Left lung (tissue), 14 donors: ENCODE measurements at places on chromosomes 6 and 20. TPM values are rescaled to one million over a fixed set of nuclear protein-coding genes. Genes with fewer than 3 reads are reported as not detected.

DNA sequence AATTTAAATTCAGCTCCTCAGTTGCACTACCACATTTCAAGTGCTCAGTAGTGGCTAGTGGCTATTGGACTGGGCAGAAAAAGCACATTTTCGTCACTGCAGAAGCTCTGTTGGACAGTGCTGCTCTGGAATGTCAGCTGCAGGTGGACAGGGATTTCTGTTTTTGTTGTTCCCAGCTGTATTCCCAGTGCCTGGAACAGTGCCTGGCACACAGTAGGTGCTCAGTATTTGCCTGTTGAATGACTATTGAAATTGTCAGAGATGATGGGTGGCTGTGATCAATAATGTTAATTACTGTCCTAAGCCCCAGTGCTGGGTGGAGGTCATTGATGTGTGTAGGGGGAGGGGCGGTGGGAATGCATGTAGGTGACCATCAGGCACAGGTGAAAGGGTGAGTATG, 5.5 kb downstream of the CLPSL1 start:
- no peak overlapping the region for H3K4me3 ChIP-seq
- DNase-seq = no peak
- H3K4me1 ChIP-seq = no peaks in the 10 kb centered on the region
- H3K36me3 ChIP-seq = no peaks in the 10 kb centered on the region
- no peak overlapping the region for H3K27ac ChIP-seq

DNA sequence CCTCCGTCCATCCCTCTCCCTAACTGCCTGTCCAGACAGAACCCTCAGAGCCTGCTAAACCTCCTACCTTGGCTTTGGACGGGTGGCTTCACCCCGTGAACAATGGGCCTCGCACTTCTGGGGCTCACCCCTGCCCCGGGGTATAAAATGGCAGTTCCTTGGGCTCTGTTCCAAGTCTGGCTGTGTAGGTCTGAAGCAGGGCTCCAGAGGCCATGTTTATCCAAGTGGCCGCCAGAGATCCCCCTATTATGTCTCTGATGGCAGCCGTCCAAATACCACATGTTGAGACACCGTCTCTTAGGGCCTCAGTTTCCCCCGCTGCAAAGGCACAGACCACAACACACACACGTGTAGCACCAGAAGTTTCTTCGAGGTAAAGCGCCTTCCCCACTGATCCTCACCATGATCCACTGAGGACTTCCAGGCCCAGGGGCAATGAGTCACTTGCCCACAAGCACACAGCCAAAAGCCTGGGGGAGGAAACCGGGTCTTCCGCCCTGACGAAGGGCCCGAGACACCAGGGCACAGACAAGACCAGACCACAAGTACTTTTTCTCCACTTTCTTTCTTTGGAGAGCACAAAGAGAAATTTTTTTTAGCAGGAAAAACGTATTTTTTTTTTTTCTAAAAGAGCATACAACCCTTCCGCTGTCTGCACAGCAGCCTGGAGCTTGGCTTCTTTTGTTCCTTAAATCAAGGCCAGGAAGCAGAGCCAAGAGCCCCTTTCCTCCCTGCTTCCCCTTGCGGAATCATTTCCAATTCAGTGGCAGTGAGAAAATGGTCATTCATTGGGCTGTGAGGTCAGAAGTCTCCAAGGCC, 11.8 kb downstream of the CPNE5 start:
- no peak overlapping the region for H3K4me3 ChIP-seq
- H3K27ac ChIP-seq = peak overlapping the region; percentile 39
- no peaks in the 10 kb centered on the region for H3K36me3 ChIP-seq
- no peaks in the 10 kb centered on the region for H3K27me3 ChIP-seq
- no peak for DNase-seq

- no peaks in the 10 kb centered on the region for H3K36me3 ChIP-seq
- H3K4me3 ChIP-seq = no peak overlapping the region
- no peaks in the 10 kb centered on the region for H3K4me1 ChIP-seq
- DNase-seq = no peak
- H3K27ac ChIP-seq = no peak overlapping the region
- H3K27me3 ChIP-seq = no peaks in the 10 kb centered on the region
Observed at GRCh38 chr20:15138548-15139126, 801.2 kb upstream of the FLRT3 start.

DNA sequence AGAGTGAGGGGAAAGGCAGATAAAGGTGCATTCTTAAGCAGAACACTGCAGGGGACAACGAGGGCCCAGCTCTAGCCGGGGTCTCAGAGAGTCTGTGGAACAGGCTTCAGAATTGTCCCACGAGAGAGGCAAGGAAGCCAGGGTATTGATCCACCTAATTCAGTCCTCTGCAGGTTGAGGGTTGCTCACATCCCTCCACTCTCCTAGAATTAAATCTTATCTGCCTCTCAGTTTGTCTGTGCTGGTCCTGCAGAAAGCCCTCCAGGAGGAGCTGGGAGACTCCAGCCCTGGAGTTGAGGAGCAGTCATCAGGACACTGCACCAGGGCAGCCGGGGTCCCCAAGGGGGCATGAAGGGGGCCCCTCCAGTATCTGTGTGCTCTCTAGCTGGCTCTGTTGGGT, 39.1 kb downstream of the SLC24A3 start:
- peaks cover 3% of the 10 kb centered on the region for H3K4me1 ChIP-seq
- H3K4me3 ChIP-seq = no peak overlapping the region
- H3K27ac ChIP-seq = peak overlapping the region; percentile 38

DNA sequence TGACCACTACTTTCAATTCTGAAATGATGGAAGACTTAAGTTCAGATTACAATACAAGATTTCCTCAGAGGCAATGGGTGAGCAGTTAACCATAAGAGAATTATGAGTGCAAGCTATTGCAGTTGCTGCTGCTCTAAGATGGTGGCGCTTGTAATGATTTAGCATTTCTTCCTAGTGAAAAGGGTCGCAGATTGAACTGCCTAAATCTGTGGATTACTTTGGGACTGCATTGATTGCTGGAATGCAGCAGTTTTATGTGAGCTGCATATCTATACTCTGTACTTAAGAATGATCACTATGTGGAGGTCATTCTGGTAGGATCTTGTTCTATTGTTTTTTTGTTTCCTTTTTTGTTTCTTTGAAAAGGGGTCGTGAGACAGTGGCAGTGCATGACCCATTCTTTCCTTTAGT, 5.3 kb downstream of the SCAF8 start:
- no peaks in the 10 kb centered on the region for H3K4me1 ChIP-seq
- no peaks in the 10 kb centered on the region for H3K27me3 ChIP-seq
- no peak for DNase-seq
- H3K27ac ChIP-seq = no peak overlapping the region

DNA sequence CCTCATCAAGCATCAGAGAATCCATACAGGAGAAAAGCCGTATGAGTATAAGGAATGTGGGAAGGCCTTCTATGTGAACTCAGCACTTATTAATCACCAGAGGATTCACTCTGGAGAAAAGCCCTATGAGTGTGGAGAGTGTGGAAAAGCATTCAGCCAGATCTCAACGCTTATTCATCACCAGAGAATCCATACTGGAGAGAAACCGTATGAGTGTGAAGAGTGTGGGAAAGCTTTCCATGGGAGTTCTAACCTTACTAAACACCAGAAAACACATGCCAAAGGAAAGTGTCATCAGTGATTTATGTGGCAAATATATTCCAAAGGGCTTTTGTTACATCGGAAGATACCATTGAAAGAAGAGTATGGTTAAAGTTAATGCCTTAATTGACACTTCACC, 25.4 kb downstream of the ZKSCAN8 start:
- no peak overlapping the region for H3K4me3 ChIP-seq
- H3K27me3 ChIP-seq = no peaks in the 10 kb centered on the region
- peaks cover 2% of the 10 kb centered on the region for H3K4me1 ChIP-seq
- H3K27ac ChIP-seq = no peak overlapping the region

GRCh38 chr6:16292942-16293341, 54.6 kb downstream of the GMPR start:
- no peaks in the 10 kb centered on the region for H3K27me3 ChIP-seq
- H3K36me3 ChIP-seq = peaks cover 6% of the 10 kb centered on the region
- no peak overlapping the region for H3K27ac ChIP-seq
- no peak for DNase-seq

DNA sequence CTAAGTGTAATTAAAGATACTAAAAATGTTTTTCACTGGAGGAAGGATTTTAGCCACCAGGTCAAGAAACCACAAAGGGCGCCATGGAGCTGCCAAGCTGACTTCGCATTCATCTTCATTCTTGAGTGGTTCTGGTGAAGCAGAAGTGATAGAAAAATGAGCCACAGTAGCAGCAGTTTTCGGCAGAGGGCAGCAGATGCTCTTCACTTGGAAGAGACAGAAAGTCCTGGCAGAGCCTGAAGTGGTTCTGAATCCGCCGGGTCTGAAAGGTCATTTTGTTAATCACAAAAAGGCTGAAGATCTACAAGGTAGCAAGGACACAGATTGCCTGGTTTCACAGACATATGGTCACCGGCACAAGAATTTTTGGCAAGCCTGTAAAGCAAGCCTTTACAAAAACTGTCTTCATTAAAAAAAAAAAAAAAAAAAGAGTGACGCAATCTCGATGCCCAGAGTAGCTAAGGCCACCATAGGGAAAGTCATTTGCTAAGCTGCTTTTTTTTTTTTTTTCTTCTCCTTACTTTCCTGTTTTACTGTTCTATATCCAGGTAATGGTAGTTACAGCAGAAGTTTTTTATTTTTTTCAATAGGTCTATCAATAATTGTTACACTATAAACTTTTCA, 345.1 kb upstream of the AGPAT4 start:
- no peak for DNase-seq
- no peaks in the 10 kb centered on the region for H3K36me3 ChIP-seq
- H3K4me1 ChIP-seq = no peaks in the 10 kb centered on the region
- H3K4me3 ChIP-seq = no peak overlapping the region
- H3K27ac ChIP-seq = no peak overlapping the region

DNA sequence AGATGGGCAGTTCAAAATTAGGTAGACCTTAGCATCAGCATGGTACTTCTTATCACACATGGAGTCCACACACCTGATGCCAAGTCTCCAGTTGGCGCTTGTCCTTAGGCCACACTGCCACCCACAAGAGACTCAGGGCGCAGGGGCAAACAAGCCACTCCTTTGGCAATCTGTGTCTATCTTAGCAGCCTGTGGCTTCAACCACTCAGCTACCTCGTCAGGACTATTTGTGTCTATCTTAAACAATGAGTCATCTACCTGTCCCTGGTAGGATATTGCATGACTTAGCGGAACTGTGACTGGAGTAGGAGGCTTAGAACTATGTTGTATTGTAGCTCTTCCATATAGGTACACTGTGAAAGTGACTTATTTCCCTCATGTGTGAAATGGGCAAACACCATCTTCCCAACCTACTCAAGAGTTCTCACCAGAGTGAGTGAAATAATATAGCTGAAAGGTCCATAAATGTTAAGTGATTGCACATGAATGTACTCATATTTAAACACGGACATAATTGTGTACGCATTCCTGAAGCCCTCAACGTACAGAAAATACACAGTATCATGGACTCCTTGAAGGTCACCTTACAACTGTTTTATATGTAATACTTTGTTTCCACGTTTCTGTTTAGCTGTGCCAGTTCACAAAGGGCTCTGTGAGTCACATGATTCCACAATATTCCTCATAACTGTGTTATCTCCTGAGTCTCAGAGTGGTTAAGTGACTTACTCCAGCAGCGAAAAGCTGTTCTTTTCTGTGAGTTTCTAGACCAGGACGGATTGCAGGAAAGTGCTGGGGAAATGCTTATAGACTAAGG, 1.6 kb downstream of the TRIM27 start:
- peak overlapping the region; percentile 94 for H3K27ac ChIP-seq
- DNase-seq = peak; percentile 44
- no peaks in the 10 kb centered on the region for H3K36me3 ChIP-seq
- peaks cover 10% of the 10 kb centered on the region for H3K4me1 ChIP-seq
- H3K4me3 ChIP-seq = peak overlapping the region; percentile 69
- H3K27me3 ChIP-seq = no peaks in the 10 kb centered on the region

DNA sequence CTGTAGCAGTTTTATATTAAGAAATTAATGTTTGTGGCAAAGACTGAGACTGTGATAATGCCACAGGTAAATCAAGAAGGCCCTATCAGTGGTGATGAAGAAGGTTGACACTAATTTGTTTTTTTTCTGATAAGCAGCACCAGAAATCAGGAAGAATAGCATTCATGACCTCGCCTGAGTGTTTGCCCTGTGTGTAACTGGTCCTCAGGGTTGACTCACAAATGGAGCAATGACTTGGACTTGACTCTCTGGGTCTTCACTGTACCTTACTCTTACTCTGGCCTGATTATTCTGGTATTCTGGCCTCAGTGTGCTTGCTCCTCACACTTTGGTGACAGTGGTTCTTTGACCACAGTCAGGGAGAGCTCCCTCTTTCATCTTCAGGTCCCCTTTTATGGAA, 243.9 kb downstream of the HAO1 start:
- no peak overlapping the region for H3K27ac ChIP-seq
- no peaks in the 10 kb centered on the region for H3K36me3 ChIP-seq
- H3K27me3 ChIP-seq = no peaks in the 10 kb centered on the region
- no peak for DNase-seq
- H3K4me1 ChIP-seq = no peaks in the 10 kb centered on the region

DNA sequence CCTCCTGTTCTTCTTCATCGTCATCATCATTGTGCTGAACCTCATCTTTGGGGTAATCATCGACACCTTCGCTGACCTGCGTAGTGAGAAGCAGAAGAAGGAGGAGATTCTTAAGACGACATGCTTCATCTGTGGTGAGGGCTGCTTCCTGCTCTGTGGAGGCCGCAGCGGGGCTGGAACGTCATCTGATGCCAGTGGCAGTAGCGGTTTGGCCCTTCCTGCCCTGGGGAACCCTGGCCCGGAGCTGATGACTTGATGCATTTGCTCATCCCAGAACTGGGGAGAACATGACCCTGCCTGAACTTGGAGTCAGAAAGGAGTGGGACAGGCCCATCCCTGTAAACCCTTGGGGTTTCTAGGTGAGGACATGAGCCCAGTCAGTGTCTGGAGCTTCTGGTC, 18.7 kb downstream of the UQCC2 start:
- no peaks in the 10 kb centered on the region for H3K36me3 ChIP-seq
- DNase-seq = no peak
- no peak overlapping the region for H3K4me3 ChIP-seq

DNA sequence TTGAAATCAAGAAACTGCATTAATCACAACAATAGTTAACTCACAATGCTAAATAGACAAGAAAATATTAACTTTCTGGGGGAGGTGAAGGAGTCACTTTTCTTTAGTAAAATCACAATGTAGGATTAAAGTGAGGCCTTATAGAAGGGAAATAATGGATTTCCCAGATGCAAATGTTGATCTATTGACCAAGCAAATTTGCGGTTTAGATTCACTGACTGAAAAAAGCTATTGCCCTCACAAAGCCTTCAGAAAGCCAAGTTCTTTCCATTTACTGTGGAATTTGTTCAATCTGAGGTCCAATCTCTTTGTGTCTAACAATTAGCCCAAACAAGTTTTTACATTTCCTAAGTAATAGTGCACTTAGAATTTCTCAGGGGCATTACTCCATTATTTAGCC, 95.1 kb upstream of the PTCHD4 start:
- DNase-seq = no peak
- H3K4me3 ChIP-seq = no peak overlapping the region
- no peak overlapping the region for H3K27ac ChIP-seq
- H3K27me3 ChIP-seq = no peaks in the 10 kb centered on the region
- no peaks in the 10 kb centered on the region for H3K4me1 ChIP-seq
- no peaks in the 10 kb centered on the region for H3K36me3 ChIP-seq

Gene ZNF322
- 23.8 TPM for total RNA-seq

Gene CPXM1
- total RNA-seq = 8.1 TPM

Gene NQO2
- 22.0 TPM for total RNA-seq

Gene FILIP1
- 14.4 TPM for total RNA-seq

Gene IL17F
- total RNA-seq = not detected

Gene TPMT
- 14.7 TPM for total RNA-seq

Gene SNAP91
- 0.05 TPM for total RNA-seq

Gene ZBTB9
- 5.8 TPM for total RNA-seq
